EH (cell line): ENCODE measurements at places on chromosomes 11 and 22.

GRCh38 chr22:41217553-41218157 lies 12.5 kb downstream of the L3MBTL2 start:
- peak; percentile 85 for DNase-seq

- DNase-seq: peak; percentile 57
Observed at GRCh38 chr11:32087597-32087996, 3.3 kb upstream of the RCN1 start.

- DNase-seq: no peak
Observed at GRCh38 chr11:1055109-1055703, 18.7 kb upstream of the MUC6 start.

- DNase-seq: no peak
Observed at GRCh38 chr11:96459751-96460150, 69.9 kb downstream of the JRKL start.

DNA sequence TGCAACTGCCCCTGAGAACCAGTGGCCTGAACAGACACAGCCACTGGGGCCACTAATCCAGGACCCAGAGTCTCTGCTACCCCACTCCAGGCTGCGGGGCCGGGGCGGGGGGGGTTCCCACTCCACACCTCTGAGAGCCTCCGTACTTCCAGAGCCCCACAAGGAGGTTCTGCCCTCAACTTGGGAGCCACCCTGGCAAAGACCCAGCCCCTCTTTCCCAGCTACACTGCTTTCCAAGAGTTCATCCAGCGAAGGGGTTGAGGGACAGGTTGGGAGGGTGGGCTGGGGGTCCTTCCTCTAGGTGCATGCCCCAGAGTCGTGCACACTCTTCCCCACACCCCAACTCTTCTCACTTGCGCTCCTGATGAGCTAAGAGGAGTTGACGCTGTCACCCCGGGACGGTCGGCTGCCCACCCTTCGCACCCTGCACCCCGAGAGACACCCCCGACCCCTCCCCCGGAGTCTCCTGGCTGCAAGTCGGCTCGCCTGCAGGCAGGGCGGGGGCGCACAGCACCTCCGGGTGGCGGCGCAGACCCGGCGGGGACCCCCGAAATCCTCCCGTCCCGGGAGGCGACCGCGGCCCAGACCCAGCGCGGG lies 531 bp downstream of the RAB3IL1 start:
- DNase-seq: no peak

DNA sequence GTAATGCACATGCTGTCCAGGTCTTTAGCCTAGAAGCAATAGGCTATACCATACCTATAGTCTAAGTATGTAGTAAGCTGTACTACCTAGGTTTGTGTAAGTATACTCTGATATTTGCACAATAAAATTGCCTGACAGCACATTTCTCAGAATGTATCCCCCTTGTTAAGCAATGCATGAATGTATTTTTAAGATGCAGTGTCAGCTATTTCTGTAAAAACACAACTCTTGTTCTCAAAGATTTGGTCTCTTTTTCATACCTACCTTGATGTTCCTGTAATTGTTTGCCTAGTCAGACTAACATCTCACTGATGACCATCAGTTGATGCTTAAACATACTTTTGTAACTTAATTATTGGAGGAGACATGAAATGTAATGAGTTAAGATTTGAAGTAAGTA lies 619.9 kb downstream of the CNTN5 start:
- DNase-seq: no peak

- DNase-seq: peak; percentile 48
Observed at GRCh38 chr22:28442711-28443525, 236.7 kb downstream of the TTC28 start.

DNA sequence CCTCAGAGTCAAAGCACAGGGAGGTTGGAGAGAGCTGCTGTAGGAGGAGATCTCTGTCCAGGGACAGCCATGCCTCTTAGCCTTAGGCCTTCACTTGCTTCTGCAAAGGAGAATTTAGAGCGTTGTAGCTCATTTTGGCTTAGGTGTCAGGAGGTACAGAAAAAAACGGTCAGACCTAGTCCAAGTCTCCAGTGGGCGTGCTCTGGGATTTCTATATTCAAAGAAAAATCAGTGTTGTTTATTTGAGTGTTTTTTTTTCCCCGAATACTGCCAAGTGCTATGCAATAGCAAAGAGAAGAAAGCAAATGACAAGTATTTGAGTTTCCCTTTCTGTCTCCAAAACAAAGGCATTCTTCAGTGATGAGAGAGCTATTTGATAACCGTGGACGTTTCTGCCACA lies 22.7 kb upstream of the OPCML start:
- no peak for DNase-seq

DNA sequence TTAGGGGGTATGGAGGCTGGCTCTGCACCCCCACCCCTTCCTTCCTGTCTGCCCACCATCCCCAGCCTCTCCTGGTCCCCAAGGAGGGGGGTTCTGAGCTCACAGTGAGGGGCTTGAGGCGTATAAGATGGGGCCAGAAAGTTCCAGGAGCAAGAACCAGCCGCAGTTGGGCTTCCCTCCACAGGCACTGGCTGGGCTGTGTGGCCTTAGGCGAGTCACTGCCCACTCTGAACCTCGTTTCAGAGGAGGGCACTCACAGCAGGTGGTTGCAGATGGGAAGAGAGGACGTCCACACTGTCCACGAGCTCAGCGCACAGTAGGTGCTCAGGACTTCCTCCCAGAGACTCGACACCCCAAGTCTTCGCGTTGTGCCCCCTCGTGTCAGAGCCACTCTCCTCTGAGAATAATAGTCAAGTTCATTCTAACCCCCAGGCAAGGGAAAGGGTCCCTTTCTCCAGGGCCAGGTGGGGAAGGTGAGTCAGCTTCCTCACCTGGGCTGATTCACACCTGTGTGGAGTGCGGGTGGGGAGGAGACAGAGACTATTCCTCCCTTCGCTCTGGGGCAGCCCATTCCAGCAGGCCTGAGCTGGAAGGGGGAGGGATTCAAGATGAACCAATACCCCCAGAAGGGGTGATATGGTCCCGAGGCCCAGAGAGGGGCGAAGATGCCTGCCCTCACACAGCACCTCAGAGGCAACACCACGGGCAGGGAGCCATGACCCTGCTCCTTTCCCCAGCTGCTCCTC lies 29.3 kb downstream of the RPL3 start:
- no peak for DNase-seq

GRCh38 chr11:47106798-47107411 lies 69.8 kb downstream of the ARFGAP2 start:
- DNase-seq: no peak

DNA sequence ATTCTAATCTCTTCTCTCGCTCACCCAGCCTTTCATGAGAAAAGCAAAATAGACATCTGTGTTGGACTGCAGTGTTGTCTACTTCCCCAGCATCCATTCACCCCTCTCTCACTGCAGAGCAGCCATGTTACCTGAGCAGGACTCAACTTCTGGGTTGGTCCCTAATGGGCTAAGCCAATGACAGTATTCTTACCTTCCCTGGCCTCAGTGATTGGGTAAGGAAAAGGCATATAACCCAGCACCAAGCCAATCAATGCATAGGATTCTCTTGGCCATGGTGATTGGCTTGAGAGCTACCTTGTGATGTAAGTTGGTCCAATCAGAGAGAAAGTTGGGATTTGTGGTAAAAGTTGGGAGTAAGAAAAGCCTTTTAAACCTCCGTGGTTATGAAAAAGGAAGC lies 99.8 kb upstream of the NECTIN1 start:
- no peak for DNase-seq

DNA sequence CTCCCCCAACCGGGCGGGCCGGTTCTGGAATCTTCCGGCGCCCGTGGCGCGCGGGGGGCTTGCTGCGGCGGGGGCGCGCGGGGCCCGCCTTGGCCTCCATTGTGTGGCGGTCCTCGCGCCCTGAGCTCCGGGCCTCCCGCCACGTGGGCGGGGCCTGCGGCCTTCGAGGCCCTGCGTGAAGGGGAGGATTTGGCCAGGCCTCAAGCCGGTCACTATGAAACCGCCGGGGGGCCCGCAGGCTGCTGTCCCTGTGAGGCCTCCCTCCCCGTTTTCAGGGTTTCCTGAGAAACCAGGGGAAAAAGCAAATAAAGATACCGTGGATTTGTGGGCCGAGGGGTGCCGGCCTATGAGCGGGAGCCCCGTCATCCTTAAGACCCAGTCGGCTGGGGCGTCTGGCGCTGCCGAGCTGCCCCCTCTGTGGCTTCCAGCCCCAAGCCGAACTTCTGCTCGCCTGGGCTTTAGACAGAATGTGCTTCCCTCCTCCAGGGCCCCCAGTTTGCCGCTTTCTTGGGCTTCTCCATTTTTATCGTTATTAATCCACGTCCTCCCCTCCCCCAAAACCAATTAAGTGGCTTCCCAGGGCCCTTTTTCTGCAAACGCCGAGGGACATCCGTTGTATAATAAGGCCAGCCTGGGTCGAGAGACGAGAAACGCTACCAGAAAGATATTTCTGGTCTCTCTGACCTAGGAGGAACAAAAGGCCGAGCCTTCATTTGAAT lies 602 bp downstream of the EWSR1 start:
- peak; percentile 73 for DNase-seq

DNA sequence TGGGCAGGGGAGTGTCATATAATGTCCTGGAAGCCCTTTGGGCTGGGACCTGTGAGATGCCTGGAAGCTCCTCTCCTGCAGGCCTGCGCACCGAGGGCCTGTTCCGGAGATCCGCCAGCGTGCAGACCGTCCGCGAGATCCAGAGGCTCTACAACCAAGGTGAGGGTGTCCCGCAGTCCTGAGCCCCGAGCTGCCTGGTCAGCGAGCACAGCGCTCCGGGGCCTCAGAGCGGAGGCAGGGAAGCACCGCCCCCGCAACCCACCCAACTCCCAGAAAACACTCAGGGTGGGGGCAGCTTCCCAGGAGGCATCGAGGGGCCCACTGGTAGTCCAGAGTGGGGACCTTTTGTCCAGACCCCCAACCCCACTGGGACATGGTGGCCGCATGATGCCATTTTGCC lies 95.5 kb downstream of the ARHGAP8 start:
- no peak for DNase-seq
